ENCODE measurements at places on chromosomes 2 and 18. TPM values are rescaled to one million over a fixed set of nuclear protein-coding genes. Genes with fewer than 3 reads are reported as not detected.

KRTCAP3 gene
- not detected for total RNA-seq

NT5DC4 gene
- total RNA-seq: not detected

SLC14A1 gene
- 1.5 TPM for total RNA-seq

COL4A4 gene
- total RNA-seq: not detected

UBXN4 gene
- 67.9 TPM for total RNA-seq

PRKAG3 gene
- total RNA-seq: not detected

LDLRAD4 gene
- 0.65 TPM for total RNA-seq

HES6 gene
- total RNA-seq: 8.8 TPM

VSNL1 gene
- 0.76 TPM for total RNA-seq

ANKRD39 gene
- 9.1 TPM for total RNA-seq

SLC9A2 gene
- total RNA-seq: not detected

TRIB2 gene
- total RNA-seq: 12.7 TPM

All from epithelial cell of umbilical artery (primary cell).